SJSA1 (cell line): ENCODE measurements at places on chromosomes 13 and 19. TPM values are rescaled to one million over a fixed set of nuclear protein-coding genes. Genes with fewer than 3 reads are reported as not detected.
A peak's percentile ranks its signal among the peaks of the same experiment; 100 is the strongest.

- H3K27ac ChIP-seq: peak overlapping the region; percentile 69
- H3K27me3 ChIP-seq: no peaks in the 10 kb centered on the region
- H3K4me1 ChIP-seq: peaks cover 54% of the 10 kb centered on the region
- DNase-seq: peak; percentile 68
These were observed 4.4 kb upstream of the TMEM272 start for GRCh38 chr13:51849145-51850101.

- DNase-seq: no peak
- peaks cover 8% of the 10 kb centered on the region for H3K4me1 ChIP-seq
- H3K27me3 ChIP-seq: no peaks in the 10 kb centered on the region
- no peaks in the 10 kb centered on the region for H3K36me3 ChIP-seq
These were observed 12.8 kb downstream of the FUT6 start for GRCh38 chr19:5826531-5827341.

The BLVRB gene
- 106 and 116 TPM in 2 replicates for total RNA-seq

- H3K27me3 ChIP-seq: no peaks in the 10 kb centered on the region
- DNase-seq: no peak
- H3K27ac ChIP-seq: no peak overlapping the region
- H3K4me1 ChIP-seq: peaks cover 13% of the 10 kb centered on the region
- H3K4me3 ChIP-seq: no peak overlapping the region
- H3K36me3 ChIP-seq: no peaks in the 10 kb centered on the region
These were observed 901.7 kb downstream of the DIAPH3 start for GRCh38 chr13:59261928-59262488.

GRCh38 chr19:34380639-34381241 is 15.7 kb downstream of the GPI start:
- H3K4me1 ChIP-seq: no peaks in the 10 kb centered on the region
- no peaks in the 10 kb centered on the region for H3K27me3 ChIP-seq
- H3K4me3 ChIP-seq: no peak overlapping the region
- no peak for DNase-seq
- no peak overlapping the region for H3K27ac ChIP-seq

The ITM2B gene
- 142 and 172 TPM in 2 replicates for total RNA-seq

- peaks cover 6% of the 10 kb centered on the region; the same call in 1 of the 2 replicates for H3K36me3 ChIP-seq
- H3K27me3 ChIP-seq: no peaks in the 10 kb centered on the region
- peak overlapping the region; percentile 95 for H3K4me3 ChIP-seq
- H3K4me1 ChIP-seq: peaks cover 20% of the 10 kb centered on the region
- peak; percentile 44 for DNase-seq
- H3K27ac ChIP-seq: peak overlapping the region; percentile 86
These were observed 2.0 kb upstream of the KLF12 start for GRCh38 chr13:74136084-74136658.

The TFPT gene
- 31.7 and 48.5 TPM in 2 replicates for total RNA-seq

- no peaks in the 10 kb centered on the region for H3K36me3 ChIP-seq
- no peak overlapping the region for H3K27ac ChIP-seq
- H3K4me1 ChIP-seq: no peaks in the 10 kb centered on the region
- no peak for DNase-seq
- no peak overlapping the region for H3K4me3 ChIP-seq
These were observed 556.3 kb downstream of the UQCRFS1 start for GRCh38 chr19:28656644-28657043.

DNA sequence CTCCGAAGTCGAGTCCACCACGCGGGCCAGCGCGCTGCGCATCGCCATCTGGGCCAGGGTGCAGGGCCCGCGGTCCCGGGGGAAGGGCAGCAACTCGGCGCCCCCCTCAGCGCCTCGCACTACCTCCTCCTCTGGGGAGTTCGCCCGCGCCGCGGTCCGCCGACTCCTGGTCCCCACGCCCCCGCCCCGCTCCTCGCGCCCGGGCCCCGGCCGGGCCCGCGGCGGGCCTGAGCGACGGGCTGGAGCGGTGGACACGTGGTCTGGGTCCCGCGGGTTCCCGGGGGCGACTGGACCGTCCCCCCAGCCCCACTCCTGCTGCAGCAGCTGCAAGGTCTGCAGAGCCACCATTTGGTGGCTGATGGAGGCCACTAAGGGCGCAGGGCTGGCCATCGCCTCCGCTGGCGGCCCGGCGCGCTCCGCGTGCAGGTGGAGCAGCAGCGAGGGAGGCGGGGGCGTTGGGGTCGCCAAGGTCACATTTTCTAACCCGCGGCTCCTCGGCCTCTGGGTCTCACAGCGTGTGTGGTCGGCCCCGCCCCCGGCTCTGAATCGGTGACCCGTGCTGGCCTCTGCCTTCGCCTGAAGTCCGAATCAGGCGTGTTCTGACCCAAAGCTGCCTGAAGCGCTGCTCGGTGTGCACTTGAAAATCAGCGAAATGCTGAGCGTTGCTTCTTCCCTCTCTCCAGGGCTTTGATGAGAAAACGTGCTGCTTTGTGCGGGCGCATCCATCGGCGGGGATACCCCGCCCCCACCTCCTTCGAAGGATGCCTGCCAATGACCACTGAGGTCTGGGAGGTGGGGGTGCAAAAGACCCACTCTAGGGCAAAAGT is at the start of gene DLEU7:
Gene DLEU7, minus strand, starts transcription at position 436 of the 827 bp plus-strand sequence. Its CDS starts 46 bp downstream, at position 390.
- no peak for DNase-seq
- no peak within 1 kb of the TSS for H3K4me3 ChIP-seq
- H3K36me3 ChIP-seq: no peaks in the 10 kb centered on the region
- no peaks in the 10 kb centered on the region; the same call in 1 of the 2 replicates for H3K27me3 ChIP-seq

The TUBB4A gene
- total RNA-seq: not detected in 2 replicates

- H3K4me3 ChIP-seq: no peak overlapping the region
- H3K4me1 ChIP-seq: peaks cover 6% of the 10 kb centered on the region
- no peaks in the 10 kb centered on the region for H3K36me3 ChIP-seq
- H3K27me3 ChIP-seq: no peaks in the 10 kb centered on the region
- no peak for DNase-seq
- no peak overlapping the region for H3K27ac ChIP-seq
These were observed 67.2 kb upstream of the UBL3 start for GRCh38 chr13:29917650-29918049.

GRCh38 chr13:47665043-47665442 is 336.0 kb downstream of the SUCLA2 start:
- no peaks in the 10 kb centered on the region for H3K27me3 ChIP-seq
- DNase-seq: no peak
- no peak overlapping the region for H3K4me3 ChIP-seq

DNA sequence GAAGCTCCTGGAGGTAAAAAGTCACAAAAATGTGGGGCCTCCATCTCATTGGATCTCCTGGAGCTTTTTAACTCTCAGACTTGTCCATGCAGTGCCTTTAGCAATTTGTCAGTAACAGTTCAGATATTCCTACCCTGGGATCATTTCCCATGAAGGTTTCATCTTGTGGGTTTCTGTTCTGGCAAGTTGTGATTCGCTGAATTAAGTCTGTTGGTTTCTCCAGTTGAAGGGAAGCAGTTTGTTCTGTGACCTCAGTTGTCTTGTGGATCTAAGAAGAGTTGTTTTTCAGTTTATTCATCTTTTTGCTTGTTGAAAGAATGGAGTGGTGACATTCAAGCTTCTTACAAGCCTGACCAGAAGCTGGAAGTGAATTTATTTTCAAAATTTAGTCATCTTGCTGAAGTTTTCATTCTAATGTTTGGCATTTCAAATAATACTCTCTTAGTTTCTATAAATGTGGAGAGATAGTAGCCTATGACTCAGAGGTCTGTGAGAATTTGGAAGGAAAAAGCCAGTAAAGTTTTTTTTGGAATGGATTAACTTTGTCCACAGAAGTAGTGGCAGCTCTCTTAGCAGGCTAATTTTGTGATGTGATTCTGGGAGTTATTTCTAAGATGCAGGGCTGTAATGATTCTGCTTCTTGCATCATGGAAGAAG is 120.1 kb upstream of the CSNK1A1L start:
- no peak overlapping the region for H3K27ac ChIP-seq
- no peaks in the 10 kb centered on the region for H3K36me3 ChIP-seq
- no peaks in the 10 kb centered on the region for H3K4me1 ChIP-seq
- no peak overlapping the region for H3K4me3 ChIP-seq
- no peak for DNase-seq

The C1QTNF9B gene
- 0.08 TPM in 1 of 2 replicates, not detected in the other for total RNA-seq

DNA sequence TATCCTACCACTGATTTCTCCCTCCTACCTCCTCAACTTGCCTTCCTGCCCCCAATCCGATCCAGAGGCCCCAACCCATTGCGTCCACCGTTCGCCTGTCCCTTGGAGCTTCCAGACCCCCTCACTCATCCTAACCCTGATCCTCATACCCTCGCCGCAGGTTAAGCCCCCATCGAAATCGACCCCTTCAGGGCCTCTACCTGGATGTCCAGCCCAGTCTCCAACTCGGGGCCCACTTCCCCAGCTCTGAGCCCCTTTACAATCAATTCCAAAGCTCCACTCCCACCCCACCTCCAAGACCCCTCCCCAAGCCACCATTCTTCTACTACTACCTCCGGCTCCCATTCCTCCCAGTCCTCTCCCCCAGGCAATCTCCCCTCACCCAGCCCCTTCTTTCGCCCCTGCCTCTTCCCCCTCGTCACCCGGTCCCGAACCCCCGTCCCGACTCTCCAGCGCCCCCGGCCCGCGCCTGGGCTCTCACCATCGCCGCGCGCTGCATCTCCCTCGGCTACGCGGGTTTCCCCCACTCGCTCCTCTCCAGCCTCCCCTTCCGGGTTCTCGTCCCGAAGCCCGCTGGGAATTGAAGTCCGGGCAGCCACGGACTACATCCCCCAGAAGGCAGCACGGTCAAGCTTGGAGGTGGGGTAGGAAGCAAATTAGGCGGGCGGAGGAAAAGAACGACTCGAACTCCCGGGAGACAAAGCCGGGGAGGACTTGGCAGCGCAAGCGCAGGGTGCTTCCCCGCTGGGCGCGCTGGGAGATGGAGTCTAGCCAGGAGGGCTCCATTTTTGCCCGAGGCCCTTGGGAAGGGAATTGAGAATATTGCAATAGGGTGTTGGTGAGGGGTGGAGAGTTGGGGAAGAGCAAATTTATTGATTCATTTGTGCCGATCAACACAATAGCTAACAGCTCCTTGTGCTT is at the start of gene FBXO46:
Gene FBXO46, minus strand, starts transcription at position 529 of the 921 bp plus-strand sequence. CDS start 17,401 bp downstream, outside the sequence.
- peak within 1 kb of the TSS; percentile 56 for H3K4me3 ChIP-seq
- H3K36me3 ChIP-seq: peaks cover 8% of the 10 kb centered on the region; the same call in 1 of the 2 replicates
- H3K4me1 ChIP-seq: peaks cover 13% of the 10 kb centered on the region
- H3K27me3 ChIP-seq: no peaks in the 10 kb centered on the region
- peak within 1 kb of the TSS; percentile 13 for H3K27ac ChIP-seq
- peak; percentile 99 for DNase-seq

DNA sequence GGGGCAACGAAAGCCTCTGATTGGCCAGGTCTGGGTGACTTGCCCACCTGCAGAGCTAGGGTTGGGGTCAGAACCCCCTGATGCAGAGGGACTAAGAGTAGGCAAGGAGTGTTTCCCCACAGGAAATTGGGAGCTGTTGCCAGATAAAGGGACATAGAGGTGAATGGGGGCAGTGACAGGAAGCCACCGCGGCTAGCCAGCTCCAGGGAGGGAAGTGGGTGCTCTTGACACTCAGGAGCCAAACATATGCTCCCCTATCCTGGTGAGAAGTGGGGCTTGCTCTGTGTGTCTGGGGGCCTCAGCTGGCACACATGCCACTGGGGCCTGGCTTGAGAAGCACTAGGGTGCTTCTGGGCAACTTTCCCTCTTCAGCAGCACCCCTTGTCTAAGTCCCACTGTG is 26.0 kb downstream of the WDR88 start:
- H3K4me3 ChIP-seq: no peak overlapping the region
- peaks cover 9% of the 10 kb centered on the region for H3K4me1 ChIP-seq
- H3K36me3 ChIP-seq: no peaks in the 10 kb centered on the region
- no peaks in the 10 kb centered on the region for H3K27me3 ChIP-seq
- no peak overlapping the region for H3K27ac ChIP-seq

The KLK14 gene
- total RNA-seq: not detected in 2 replicates

DNA sequence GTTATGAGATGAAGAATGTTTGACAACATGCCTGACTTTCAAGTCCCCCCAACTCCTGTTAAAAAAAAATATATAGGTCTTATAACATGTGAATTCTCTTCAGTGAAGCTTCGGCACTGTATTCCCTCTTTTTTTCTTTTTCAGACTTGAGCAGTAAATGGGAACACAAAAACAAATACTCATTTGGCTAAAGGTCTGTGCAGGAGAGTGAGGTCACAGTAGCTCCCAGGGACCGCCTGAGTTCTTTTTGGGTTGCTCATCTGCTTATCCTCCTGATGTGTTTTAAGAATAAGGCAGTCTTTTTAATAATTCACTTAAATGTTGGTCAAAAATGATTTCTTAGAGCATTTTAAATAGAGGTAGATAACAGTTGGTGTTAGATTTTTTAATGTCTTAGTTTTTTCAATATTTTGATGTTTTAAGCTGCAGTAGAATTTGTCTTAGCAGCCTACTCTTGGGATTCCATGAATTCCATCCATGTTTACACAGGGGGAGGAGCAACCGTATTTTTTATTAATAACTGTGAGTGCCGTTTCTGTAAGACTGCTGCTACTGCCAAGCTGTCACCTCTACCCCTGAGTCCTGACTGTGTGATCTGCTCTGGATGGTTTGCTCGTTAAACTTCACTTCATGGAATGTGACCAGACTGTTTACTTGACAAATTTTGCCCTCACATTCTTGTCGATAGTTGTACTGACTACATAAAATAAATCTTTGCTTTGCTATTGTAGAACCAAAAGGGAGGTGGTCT is 14.9 kb downstream of the HNRNPM start:
- peaks cover 87% of the 10 kb centered on the region for H3K36me3 ChIP-seq
- no peaks in the 10 kb centered on the region for H3K27me3 ChIP-seq
- peak overlapping the region; percentile 57 for H3K27ac ChIP-seq
- DNase-seq: peak; percentile 60
- H3K4me3 ChIP-seq: no peak overlapping the region
- H3K4me1 ChIP-seq: peaks cover 45% of the 10 kb centered on the region

- no peak for DNase-seq
- H3K27ac ChIP-seq: no peak overlapping the region
- H3K36me3 ChIP-seq: no peaks in the 10 kb centered on the region
- H3K4me3 ChIP-seq: no peak overlapping the region
- H3K27me3 ChIP-seq: no peaks in the 10 kb centered on the region
- H3K4me1 ChIP-seq: no peaks in the 10 kb centered on the region
These were observed 1648.0 kb downstream of the PCDH9 start for GRCh38 chr13:65582160-65582559.

- no peak overlapping the region for H3K4me3 ChIP-seq
- no peaks in the 10 kb centered on the region for H3K36me3 ChIP-seq
- no peak for DNase-seq
- peaks cover 12% of the 10 kb centered on the region for H3K4me1 ChIP-seq
These were observed 201.4 kb downstream of the FOXO1 start for GRCh38 chr13:40465015-40465390.
